ENCODE measurements at places on chromosomes 7 and 10.

- DNase-seq: no peak
These were observed 31.1 kb downstream of the NUB1 start for GRCh38 chr7:151372612-151373265.

DNA sequence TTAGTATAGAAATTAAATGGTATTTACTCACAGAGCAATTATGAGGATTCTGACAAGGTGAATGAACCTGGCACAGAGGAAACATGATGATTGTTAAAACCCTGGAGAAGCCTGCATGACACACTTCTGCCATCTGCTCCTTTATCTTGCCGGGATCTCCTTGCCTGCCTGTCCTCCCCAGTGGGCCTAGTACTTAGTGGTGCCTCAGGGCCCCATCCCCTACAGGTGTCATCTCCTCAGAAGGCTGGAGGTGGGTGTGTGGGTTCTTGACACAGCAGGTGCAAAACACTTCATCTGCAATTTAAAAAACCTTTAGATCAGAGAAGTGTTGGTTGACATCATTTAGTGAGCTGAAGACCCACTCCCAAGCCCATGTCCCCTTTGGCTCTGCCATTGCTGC is 261.2 kb downstream of the ADRA2A start:
- no peak for DNase-seq

GRCh38 chr10:77539147-77539935 is 98.3 kb downstream of the KCNMA1 start:
- DNase-seq: no peak

- no peak for DNase-seq
These were observed 201.7 kb upstream of the KCTD7 start for GRCh38 chr7:66426996-66427395.

GRCh38 chr7:66306243-66306642 is 101.1 kb downstream of the TPST1 start:
- DNase-seq: no peak

GRCh38 chr10:103224133-103224532 is 21.6 kb upstream of the RPEL1 start:
- DNase-seq: no peak

GRCh38 chr7:83655951-83656556 is 7.1 kb upstream of the SEMA3E start:
- no peak for DNase-seq

GRCh38 chr10:102745157-102745556 is 1.4 kb downstream of the WBP1L start:
- DNase-seq: no peak

DNA sequence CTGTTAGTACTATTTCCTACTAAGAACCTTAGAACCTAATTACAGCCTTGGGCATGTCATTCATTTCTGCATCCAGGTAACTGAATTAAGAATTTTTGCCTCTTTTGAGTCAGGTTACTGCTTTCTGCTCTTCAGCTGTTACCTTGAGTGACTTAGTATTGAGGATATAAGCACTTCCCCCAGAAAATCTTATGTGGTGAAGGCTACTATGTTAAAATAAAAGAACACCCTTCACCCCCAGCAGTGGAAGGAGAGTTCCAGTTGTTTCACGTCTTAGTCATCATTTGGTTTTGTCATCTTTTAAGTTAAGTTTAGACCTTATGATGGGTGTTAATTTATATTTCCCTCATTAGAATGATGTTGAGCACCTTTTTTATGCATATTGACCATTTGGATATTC is 82.8 kb downstream of the GLCCI1 start:
- no peak for DNase-seq

DNA sequence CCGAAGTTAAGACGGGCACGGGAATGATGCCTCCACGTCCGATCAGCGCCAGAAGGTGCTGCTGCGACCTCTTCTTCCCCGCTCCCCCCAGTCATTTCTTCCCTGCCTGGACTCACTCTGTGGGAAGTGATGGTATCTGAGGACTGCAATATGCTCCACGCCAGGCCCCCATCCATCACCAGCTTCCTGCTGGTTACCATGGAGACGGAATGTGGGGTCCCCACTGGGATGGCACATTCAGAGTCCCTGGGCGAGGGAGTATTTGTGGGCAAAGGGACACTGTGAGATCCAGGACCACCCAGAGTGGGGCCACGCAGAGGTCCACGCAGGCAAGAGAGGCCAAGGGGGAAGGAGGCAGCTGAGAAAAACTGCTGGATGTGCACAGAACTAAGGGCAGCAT is 39.7 kb downstream of the CARD11 start:
- DNase-seq: no peak

GRCh38 chr10:63115732-63116383 is 17.3 kb upstream of the NRBF2 start:
- DNase-seq: no peak
